Stimulated activated CD8-positive, alpha-beta memory T cell treated with anti-CD3 and anti-CD28 coated beads, Interleukin-7, amount 100 ng/mL, for 4 hours (primary cell): ENCODE measurements at places on chromosomes 1 and 21.
A peak's percentile ranks its signal among the peaks of the same experiment; 100 is the strongest.

GRCh38 chr1:31897526-31898100, 40.6 kb downstream of the PTP4A2 start:
- no peak for DNase-seq

DNA sequence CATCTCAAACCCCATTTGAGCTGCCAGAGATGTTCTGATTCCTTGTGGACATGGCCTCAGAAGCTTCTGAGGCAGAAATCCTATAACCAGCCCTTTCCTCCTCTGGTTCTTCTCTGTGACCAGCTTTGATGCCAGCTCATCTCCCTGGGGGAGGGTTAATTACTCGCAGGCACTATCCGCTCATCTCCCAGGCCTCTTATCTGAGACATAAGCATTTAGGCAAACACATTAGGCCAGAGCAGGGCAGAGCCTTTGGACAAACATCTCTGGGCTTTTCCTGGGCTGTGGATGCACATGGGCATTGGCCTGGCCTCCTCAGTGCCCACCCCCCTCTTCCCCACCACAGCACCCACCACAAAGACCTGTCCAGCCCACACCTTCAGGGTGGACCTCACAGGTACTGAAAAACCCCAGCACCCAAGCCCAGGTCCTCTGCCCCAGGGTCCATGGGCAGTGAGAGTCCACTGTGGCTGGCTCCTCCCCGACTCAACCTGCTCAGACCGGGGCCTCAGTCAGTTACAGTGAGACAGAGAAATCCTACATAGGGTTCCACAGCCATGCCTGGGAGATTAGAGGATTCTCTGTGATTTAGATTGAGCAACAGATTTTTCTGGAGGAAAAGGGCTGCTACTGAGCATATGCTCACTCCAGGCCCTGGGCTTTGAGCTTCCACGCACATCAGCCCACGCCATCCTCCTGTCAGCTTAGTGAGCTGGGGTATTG, 26.9 kb downstream of the IGSF21 start:
- DNase-seq = no peak

DNA sequence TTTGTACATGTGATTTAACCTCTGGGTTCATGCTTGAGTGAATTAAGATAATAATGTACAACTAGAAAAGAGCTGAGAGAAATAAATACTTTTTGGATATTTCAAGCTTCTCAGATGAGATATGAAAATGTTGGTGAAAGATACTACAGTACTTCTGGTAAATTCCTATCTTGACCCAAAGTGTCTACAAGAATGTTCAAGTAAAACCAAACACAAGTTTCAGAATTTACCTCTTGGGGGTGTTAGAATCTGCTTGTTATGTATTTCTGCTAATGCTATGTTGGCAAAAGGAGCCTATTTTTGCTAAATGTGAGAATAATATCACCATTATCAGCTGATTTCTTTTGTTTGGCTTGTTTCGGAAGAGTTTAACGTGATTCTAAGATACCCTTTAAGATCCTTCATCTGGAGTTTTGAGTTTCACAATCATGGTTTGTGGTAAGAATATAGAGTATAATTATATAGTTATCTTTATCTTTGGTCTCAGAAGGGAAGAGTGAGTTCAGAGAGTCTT, 388.5 kb downstream of the LMO4 start:
- DNase-seq = no peak

GRCh38 chr21:33434770-33435360, 31.7 kb downstream of the IFNGR2 start:
- no peak for DNase-seq

GRCh38 chr1:222462601-222463000, 85.3 kb downstream of the HHIPL2 start:
- DNase-seq = no peak

DNA sequence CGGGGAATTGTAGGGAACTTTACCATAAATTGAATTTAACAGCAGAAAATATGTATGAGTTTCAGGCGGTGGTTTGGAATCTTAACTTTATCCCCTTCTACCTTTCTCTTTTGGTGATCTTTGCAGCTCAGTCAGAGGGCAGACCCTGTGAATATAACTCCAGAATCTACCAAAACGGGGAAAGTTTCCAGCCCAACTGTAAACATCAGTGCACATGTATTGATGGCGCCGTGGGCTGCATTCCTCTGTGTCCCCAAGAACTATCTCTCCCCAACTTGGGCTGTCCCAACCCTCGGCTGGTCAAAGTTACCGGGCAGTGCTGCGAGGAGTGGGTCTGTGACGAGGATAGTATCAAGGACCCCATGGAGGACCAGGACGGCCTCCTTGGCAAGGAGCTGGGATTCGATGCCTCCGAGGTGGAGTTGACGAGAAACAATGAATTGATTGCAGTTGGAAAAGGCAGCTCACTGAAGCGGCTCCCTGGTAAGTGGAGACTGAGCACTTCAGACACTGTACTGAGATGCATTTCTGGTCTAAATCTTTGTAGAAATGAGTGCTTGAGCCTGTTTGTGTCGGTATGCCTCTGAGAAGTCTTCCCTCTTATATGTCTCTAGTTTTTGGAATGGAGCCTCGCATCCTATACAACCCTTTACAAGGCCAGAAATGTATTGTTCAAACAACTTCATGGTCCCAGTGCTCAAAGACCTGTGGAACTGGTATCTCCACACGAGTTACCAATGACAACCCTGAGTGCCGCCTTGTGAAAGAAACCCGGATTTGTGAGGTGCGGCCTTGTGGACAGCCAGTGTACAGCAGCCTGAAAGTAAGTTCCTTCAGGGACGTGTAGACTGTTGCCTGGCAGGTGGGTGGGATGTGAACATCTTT, 1.5 kb downstream of the CCN1 start:
- no peak for DNase-seq

DNA sequence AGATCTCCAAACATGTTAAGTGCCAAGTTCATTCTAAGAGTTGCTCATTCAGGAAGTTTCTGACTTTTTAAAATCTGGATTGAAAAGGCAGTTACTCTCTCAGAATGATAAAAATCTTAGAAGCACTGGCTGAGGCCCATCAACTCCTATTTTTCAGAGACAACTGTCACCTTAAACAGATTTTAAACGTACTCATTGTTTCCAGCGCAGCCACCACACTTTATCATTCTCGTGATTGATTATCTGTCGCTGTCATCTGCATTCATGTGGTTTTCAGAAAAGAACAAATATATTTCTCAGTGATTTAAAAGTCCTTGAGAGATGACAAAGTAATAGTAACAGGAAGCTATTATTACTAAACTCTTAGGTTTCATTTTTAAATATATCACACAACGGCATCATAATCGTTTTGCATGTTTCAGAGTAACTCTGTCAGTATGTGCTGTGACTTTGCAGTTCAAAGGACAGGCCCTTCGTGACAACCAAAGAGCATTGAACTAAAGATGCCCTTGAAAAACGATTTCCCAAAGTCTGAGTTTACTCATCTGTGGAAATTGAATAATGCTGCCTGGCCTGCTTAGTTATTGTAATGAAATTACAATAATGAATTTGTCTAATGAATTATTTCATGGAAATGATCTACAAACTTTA, 14.9 kb upstream of the KCNK1 start:
- DNase-seq = no peak

- DNase-seq = no peak
These were observed 31.9 kb downstream of the GLUL start for GRCh38 chr1:182359645-182360044.

GRCh38 chr1:84000954-84001495, 2.1 kb upstream of the TTLL7 start:
- DNase-seq = no peak

GRCh38 chr1:100736324-100736723, 16.8 kb downstream of the VCAM1 start:
- DNase-seq = no peak

GRCh38 chr1:210352575-210352974, 23.9 kb downstream of the HHAT start:
- no peak for DNase-seq

- no peak for DNase-seq
These were observed 90.6 kb downstream of the SDCCAG8 start for GRCh38 chr1:243346468-243346867.

GRCh38 chr21:26546446-26547097, 26.5 kb downstream of the CYYR1 start:
- no peak for DNase-seq

DNA sequence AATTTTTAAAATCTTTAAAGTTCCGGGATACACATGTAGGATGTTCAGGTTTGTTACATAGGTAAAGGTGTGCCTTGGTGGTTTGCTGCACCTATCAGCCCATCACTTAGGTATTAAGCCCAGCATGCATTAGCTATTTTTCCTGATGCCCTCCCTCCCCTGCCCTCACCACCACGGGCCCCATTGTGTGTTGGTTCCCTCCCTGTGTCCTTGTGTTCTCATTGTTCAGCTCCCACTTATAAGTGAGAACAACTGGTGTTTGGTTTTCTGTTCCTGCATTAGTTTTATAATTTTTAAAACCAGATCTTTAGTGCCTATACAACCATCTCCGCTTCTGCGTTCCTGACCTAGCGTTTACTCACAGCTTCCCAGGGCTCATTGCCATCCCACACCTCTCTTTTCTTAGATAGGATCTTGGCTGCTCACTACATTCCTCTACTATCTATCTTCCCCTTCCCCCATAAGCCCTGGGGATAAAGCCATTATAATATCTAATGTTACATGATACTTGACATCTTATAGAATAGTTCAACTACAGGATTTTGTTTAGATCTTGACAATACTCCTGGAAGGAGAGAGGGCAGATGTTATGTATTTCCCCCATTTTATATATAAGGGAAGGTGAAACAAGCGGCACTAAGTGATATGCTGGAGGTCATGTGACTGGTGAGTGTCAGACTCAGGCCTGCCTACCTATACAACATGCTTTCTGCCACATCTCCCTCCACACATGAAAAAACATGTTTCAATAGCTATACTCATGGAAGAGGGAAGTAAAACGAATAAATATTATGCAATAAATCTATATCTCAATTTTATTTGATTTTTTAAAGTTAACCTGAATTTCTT, 52.3 kb upstream of the DNAJC6 start:
- DNase-seq = no peak

GRCh38 chr1:87151500-87152421, 176.9 kb upstream of the LMO4 start:
- DNase-seq = peak; percentile 15

DNA sequence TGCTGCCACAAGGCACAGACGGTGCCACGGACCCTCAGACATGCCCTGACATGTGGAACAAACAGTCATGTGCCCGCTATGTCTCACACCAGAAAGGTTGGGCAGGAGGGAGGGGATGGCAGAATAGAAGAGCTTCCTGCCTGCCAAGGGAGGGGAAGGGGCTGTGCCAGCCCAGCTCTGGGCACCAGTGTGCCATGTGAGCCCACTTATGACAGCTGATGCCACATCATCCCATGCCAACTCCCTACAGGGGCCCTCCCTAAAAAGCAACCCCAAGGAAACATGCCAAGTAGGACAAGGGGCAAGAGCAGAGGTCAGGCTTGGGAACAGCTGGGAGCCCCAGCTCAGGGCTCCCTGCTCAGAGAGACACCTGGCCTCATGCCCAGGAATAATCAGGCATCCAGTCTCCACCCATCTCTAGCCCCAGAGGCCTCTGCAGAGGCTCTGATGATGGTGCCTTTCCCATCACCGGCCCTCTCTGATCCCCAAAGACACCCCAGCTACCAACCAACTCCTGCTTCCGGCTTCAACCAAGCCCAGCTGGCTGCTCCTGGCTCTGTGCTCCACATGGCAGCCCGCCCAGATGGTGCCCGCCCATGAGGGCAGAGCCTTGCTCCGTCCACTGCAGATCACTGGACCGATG, 10.3 kb downstream of the ADGRB2 start:
- DNase-seq = no peak

DNA sequence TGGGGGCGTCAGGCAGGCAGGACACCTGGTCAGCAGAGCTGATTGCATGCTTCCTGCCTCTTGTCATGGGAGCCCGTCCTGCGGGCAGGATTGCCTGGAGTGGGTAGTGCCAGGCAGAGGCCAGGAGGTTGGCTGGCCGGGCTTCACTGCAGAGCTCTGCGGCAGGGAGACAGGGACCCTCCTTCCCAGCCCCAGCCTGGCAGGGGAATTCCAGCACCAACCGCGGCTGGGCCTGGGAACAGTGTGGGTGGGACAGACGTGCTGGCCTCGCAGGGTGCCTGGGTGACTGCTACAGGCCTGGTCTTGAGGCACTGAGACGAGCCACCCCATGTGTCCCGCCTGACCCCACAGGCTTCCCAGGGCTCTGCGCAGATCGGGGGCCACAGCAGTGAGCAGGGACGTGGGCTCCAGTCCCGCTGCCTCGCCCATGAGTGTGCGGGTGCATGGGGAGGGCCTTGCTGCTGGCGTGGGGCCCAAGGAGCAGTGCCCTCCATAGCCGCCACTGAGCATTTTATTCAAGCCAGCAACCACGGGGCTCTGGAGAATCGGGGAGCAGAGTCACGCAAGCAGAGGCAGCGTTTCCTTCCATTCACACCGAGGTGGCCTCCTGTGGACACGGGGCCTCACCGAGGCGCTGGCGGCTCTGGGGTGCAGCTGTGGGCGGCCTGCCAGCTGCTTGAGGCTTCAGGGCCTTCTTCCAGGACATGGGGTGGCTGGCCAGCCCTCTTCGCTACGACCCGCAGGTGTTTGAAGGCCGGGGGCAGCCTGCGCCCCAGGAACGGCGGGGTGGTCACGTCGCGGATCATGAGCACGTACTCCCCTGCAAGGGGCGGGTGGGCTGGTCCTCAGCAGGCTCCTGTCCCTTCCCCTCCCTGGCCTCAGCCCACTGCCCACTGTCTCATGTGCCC, 70.3 kb downstream of the MORN1 start:
- no peak for DNase-seq

- DNase-seq = no peak
These were observed 152.3 kb downstream of the FCRL5 start for GRCh38 chr1:157399984-157400382.

DNA sequence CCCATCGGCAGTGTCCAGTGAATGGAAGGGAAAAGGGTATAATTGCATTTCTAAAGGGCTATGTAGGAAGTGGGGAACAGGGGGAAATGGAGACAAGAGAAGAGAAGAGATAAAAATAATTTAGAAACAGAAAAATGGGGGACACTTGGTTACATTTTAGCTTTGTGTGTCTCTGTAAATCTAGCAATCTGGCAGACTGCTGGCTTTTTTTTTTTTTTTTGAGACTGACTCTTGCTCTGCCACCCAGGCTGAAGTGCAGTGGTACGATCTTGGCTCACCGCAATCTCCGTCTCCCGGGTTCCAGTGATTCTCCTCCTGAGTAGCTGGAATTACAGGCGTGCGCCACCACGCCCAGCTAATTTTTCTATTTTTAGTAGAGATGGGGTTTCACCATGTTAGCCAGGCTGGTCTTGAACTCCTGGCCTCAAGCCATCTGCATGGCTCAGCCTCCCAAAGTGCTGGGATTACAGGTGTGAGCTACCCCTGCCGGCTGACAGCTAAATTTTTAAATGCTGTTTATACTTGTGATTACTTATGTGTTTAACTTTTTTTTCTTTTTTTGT, 53.4 kb downstream of the AGPAT3 start:
- no peak for DNase-seq

GRCh38 chr1:1433804-1434130, 1.7 kb upstream of the VWA1 start:
- peak; percentile 38 for DNase-seq

DNA sequence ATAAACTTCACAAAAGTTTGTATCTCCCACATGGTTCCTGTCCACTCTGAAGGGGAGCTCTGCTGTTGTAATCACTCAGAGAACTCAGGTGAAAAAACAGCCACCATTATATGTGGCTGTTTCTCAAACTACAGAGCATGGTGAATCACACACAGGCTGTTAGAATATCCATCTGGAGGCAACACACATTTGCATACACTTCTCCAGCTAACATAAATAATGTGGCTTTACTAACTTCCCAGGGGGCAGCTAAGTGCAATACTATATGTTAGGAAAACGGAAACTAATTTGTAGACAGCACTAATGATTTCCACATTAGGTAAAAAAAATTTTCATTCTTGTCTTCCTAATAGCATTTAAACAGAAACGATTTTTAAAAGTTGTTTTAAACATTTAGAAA, 49.3 kb downstream of the PTGFR start:
- DNase-seq = no peak

- DNase-seq = no peak
These were observed 498.1 kb downstream of the KIF26B start for GRCh38 chr1:245652660-245653427.
